Ecto neural progenitor cell (in vitro differentiated cells): ENCODE measurements at places on chromosomes 4 and X.

DNA sequence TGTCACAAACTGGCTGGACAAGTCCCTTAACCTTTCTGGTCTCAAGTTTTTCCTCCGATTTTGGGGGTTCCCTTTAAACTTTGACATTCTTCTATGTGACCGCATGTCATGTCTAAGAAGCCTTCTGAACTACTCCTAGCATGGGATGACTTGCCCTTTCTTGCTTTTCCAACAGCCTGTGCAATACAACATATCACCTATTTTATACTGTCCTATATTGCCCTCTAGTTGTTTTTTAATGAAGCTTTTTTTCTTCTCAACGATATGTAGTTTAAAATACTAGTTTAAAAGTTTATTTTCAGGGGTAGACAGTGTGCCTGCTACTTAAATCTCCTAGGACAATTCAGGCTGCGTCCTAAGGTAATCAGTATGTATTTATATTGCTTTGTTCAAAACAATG, 1.0 kb upstream of the IGBP1 start:
- DNase-seq = no peak

DNA sequence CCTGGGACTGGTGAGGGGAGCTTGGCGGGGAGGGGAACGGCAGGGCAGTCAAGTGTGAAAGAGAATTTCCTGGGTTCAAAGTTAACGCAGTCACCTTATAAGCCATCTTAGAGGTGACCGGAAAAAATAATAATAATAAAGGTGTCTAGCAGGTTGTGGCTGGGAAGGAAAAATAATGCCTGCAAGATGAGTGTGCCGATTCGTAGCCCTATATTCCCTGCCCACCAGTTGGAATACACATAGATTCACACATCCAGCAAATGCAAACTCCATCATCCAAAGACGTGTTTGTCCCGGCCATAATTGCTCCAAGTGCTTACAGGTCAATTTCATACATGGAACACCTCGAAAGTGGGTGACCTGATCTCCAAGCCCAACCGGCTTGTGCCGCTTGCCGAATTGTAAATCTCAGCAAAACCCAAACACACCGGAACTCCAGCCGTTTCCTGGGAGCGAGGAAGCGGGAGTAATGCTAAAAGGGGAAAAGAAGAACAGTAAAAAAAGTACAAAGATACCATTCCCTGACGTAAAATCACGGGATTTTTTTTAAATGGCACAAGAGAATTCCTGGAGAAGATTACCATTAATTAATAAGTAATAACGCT, 1.3 kb upstream of the FAT1 start:
- no peak for DNase-seq

DNA sequence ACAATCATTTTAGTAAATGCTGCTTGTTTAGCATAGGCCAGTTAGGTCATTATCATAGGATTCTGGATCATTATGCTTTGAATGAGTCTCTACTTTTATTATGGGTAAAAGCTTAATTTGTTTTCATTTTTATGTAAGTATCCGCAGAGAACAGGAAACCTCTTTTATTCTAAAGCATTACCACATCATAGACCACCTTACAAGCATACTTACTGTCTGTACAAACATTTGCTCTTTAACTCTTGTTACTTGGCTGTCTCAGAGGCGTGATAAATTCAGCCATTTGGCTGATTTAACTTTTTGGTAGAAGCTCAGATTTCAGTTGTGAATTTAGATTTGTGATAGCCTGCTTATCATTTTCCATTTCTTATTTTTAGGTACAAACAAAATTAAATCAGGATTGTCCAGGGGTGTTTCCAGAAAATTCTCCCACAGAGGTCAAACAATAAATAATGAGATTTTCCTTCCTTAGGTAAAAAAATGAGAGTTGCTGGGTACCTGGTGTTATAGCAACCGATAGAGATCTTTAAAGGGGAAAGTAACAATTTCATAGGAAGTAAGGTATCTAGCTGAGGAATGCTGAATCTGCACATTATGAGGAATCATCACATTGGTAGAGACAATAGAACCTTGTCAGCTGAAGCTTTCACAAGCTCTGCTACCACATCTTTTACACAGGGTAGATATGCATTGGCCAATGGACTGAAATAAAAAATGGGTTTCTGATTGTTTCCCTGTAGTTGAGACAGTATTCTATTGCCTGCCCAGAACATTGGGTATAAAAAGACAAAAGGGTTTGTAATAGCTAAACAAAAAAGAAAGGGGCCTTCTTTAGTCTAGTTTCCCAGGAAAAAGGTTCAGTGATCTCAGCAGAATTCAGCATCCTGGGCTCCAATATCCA, 62.5 kb downstream of the NDNF start:
- DNase-seq = no peak

- no peak for DNase-seq
Observed at GRCh38 chr4:167885071-167885470, 207.3 kb upstream of the ANXA10 start.

GRCh38 chr4:104128850-104129213, 365.9 kb downstream of the CXXC4 start:
- DNase-seq = no peak

DNA sequence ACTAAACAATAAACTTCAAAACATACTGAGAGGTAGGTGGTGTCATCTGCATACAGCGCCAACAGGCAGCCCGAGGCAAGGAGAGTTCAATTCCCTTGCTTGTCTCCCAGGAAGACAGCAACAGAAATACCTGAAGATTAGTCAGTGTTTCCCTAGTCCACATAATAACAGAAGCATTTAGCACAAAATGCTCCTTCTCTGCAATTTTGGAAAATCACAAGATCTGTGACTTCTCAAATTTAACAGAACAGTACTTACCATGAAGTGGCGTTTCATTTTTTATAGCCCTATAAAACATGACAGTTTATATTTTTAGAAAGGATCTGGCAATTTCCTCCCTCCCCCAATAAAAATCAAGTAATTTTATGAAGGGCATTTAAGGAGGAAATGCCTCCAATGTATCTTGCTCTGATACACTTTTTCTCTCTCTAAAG, 67.1 kb upstream of the MYOZ2 start:
- no peak for DNase-seq

GRCh38 chr4:169823685-169824084, 65.9 kb upstream of the HPF1 start:
- DNase-seq = peak; percentile 68

DNA sequence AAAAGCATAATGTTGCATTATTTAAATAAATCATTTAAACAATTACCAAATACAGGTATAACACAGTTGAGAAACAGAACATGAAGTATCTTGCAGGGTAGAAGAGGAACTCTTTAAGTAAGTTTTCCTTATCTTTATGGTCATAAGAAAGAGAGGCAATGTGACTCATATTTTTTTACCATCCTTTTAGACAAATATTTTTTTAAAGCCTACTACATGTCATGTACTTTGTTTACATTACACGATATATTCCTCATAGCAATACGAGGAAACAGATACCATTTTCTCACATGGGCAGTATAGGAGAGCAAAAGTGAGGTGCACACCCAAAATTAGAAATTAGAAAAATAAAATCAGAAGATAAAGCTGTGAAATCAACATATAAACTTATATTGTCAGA, 49.3 kb upstream of the EPHA5 start:
- no peak for DNase-seq

DNA sequence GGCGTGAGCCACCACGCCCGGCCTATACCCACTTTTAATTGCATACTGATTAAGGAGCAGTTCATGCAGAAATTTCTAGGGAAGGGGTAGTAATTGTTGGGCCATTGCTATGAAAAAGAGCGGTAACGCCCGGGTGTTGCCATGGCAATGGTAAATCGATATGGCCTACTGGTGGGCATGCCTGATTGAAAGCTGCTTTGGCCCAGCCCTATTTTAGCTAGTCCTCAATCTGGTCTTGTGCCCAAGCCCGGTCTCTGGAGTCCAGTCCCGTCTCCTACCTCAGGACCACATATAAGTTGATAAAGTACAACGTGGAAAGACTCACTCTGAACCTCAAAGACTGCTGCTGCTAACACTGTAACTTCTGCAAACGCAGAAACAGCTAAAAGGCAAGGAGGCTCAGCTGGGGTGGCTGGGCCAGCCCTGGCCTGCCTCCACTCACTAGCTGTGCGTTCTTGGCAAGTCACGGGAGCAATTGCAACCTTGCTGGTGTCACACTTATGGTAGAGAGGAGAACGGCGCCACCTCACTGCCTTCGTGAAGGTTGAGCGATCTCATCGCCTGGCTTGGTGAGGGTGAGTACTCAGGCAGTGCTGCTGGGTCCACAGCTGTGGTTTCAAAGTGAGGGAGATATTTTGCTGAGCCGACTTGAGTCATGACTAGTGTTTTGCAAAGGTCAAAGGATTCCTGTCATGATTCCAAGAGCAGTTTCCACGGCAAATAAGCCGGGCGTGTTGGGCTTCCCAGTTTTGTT, 57.0 kb upstream of the GRPEL1 start:
- no peak for DNase-seq

- DNase-seq = no peak
Observed at GRCh38 chrX:54178100-54178940, 4.7 kb downstream of the FAM120C start.

DNA sequence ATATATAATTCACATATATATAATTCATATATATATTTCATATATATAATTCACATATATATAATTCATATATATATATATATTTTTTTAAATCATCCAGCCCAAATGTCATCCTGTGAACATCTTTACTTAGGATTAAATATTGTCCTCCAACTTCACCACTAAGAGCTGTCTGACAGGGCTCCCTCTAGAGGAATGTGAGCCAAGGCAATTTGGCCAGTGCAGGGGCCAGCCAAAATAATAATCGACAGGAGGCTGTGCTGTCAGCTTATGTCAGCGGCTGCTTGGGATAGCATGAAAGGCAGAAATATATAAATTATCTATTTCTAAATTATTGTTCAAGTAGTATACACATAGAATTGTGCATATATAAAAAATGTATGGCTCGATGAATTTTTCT, 29.5 kb downstream of the EGFL6 start:
- DNase-seq = no peak

GRCh38 chr4:137249112-137249511, 283.2 kb downstream of the PCDH18 start:
- DNase-seq = no peak

DNA sequence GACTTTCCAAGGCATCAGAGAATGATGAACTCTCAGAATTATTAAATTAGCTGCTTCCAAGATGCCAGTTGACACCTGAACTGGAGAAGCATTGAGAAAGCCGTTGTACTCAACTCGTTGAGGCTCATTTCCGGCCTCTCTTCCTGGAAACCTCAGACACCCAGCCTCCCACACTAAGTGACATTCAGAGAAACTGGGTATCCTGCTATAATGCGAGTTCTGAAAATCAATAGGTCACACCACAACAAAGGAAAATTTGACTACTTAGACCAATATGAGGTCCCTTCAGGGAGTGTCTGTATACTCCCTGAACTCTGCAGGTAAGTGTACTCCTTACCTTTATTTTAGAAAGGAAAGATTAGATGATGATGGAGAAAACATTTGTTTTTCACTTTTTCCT, 51.2 kb downstream of the ENPEP start:
- DNase-seq = no peak

DNA sequence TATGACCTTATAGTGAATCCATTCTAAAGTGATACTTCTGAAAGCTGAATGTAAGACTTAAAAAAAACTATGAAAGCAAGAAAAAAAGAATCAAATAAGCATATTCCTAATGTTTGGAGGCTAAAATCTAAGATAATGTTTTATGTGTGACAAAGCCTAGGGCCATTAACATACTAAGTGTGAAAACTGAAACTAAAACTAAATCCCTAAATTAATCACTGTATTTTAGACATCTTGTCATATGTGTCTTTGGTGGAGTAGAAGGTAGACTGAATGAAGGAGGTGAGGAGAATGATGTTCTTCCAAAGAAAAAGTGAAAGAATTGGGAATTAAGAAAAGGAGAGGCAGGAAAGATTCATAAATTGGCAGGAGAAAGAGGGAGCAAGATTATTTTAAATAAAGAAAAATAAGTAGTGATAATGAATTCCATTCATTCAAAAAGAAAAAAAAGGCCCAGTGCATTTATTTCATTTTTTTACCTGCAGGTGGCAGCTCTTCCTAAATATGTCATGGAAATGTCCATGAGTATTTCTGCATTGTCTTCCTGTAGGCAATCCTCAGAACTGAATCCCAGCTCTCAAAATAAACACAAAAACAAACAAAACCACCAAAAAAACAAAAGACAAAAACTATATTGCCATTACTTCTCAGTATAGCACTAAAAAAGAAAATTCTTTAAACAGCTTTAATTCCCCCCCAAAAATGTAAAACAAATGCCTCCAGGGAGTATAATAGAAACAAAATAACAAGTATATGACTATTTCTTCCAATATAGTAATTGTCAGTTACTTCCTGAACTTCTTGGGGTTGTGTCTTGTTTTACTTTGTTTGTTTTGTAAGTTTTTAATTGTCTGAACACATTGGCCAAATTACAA, 17.0 kb upstream of the AP1AR start:
- no peak for DNase-seq

DNA sequence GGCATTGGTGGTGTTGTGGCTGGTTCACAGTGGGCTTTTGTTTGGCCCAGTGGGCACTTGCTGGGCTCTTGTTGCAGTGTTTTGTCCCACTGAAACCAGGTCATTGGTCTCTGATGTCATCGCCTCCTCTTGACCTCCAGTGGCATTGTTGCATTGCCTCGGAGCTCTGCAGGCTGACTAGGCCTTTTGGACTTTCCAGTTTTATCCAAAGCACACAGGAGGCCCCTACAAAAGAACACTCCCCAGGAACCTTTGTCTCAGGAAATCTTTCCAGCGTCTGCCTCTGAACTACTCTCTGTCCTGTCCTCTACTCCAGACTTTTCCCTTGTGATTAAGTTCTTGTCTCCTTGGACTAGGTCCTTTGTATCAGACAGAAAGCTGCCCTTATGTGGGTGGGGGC, 54.8 kb downstream of the COQ2 start:
- DNase-seq = no peak

DNA sequence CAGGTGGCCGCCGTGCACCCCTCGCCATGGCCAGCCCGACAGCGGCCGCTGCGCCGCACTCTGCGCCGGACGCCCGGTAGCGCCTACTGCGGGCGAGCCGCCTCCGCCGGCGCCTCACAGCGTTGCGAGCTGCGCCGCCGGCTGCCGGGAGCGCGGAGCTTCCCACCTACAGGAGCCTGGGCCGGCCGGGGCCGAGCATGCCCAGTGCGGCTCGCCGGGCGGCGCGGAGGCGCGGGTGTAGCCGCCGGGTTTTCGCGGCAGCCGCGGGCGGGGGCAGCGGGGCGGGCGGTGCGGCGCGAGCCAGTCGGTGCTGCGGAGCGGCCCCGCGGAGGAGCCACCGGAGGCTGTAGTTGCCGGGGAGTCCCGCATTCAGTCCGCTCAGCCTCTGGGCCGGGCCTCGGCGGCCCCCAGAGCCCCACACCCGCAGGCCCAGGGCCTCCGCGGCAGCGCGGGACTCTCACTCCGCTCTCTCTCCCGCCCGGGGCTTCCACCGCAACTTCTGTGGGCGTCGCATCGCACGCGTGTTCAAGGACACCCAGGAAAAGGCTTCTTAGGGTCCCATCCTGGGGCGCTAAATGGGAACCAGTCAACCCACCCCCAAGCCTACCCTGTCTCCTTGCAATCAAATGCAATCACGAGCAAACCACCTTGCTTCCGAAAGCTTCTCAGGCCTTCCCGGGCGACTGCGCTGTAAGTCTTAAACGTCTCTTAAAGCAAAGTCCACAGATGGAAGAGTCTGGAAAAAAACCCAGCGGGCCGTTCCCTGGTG, at the start of gene MFAP3L:
TSS of gene MFAP3L (minus strand) at position 143 of the 769 bp plus-strand sequence. CDS start 20,518 bp downstream, outside the sequence.
- peak; percentile 94 for DNase-seq
